ENCODE measurements at places on chromosomes 6 and 20. TPM values are rescaled to one million over a fixed set of nuclear protein-coding genes. Genes with fewer than 3 reads are reported as not detected.
A peak's percentile ranks its signal among the peaks of the same experiment; 100 is the strongest.

TAP1 gene
- 65.5 TPM for total RNA-seq

DNA sequence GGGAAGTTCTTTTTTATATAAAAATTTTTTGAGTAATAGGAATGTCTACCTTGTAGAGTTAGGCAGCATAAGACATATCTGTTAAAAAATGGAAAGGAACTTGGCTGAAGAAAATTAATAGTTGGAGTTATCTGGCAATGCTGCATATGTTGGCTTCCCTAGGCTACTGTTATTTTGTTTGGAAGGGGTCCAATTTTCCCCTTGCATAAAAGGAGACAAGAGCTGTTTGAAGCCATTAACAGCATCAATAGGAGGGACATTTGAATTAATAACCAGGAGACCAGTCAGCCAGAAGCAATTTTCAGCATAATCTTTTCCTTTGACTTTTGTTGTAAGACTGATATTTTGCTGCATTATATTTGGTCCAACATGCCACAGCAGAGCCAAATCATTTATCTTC, 80.9 kb upstream of the TAB2 start:
- peak; percentile 25 for DNase-seq

TMEM200A gene
- total RNA-seq, result not detected

DNA sequence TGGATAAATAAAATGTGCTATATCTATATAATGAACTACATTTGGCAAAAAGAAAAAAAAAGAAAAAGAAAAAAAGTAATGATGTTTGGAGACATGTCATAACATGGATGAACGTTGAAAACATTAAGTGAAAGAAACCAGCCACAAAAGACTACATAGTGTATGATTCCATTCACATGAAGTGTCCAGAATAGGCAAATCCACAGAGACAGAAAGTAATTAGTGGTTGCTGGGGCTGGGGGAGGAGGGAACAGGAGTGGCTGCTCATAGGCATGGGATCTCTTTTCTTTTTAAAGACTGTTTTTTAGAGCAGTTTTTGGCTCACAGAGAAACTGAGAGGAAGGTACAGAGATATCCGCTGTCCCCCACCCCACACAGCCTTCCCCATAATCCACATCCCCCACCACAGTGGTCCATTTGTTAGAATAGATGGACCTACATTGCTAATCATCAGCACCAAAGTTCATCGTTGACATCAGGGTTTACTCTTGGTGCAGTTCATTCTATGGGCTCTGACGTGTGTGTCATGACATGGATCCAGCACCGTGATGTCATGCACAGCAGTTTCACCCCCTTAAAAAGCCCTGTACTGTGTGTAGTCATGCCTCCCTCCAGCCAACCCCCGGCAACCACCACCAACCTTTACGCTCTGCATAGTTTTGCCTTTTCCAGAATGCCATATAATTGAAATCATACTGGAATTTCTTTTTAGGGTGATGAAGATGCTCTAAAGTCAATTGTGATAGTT, 240.9 kb upstream of the RREB1 start:
- no peak for DNase-seq

GRCh38 chr20:38126932-38127621, 38.0 kb downstream of the TGM2 start:
- DNase-seq, result peak; percentile 99

CYB5R4 gene
- total RNA-seq, result 22.6 TPM

EYA2 gene
- not detected for total RNA-seq

DNA sequence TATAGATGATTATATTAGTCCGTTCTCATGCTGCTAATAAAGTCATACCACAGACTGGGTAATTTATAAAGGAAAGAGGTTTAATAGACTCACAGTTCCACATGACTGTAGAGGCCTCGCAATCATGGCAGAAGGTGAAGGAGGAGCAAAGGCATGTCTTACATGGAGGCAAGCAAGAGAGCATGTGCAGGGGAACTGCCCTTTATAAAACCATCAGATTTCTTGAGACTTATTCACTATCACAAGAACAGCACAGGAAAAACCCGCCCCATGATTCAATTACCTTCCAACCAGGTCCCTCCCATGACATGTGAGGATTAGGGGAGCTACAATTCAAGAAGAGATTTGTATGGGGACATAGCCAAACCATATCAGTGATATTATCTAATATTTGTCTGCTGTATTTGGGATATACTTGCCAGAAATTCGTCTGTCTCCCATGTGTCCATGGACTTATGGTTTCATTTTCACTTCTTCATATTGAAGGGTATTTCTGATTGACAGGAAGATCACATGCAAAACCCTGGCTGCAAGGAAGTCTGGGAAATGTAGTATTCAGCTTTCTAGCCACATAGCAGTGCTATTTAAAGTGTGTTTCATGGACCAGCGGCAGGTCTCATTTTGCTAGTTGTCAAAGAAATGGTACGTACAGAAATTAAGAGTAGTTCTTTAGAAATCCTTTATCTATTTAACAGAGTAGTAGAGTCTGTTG, 50.5 kb upstream of the PAK5 start:
- peak; percentile 26 for DNase-seq

DNA sequence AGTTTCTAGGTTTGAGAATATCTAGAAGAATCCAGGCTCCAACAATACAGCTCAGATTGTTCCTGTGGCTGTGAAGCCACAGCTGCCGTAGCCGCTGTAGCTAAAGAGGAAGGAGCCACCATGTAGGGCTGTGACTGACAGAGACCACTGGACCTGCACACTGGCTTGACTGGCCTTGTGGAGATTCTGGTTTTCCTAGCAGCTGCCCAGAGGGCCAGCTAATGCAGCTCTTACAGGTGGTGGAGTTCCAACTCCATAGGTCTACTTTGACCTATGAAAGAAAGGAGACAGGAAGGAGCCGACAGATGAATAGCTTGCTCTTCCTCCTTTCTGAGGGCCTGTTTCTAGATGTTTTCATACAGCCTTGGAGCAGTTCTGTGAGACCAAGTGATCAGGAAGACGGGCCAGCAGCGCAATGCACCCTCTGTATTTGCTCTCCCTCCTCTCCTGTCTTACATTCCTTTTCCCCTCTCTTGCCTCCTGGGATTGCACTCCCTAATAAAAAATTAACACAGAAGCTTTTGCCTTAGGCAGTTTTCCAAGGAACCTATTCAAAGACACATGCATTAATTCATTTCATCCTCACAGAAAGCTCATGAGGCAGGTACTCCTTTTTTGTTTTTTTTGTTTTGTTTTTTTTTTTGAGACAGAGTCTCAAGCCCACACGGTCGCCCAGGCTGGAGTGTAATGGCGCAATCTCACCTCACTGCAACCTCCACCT, 51.8 kb upstream of the MYB start:
- DNase-seq, result no peak

DNA sequence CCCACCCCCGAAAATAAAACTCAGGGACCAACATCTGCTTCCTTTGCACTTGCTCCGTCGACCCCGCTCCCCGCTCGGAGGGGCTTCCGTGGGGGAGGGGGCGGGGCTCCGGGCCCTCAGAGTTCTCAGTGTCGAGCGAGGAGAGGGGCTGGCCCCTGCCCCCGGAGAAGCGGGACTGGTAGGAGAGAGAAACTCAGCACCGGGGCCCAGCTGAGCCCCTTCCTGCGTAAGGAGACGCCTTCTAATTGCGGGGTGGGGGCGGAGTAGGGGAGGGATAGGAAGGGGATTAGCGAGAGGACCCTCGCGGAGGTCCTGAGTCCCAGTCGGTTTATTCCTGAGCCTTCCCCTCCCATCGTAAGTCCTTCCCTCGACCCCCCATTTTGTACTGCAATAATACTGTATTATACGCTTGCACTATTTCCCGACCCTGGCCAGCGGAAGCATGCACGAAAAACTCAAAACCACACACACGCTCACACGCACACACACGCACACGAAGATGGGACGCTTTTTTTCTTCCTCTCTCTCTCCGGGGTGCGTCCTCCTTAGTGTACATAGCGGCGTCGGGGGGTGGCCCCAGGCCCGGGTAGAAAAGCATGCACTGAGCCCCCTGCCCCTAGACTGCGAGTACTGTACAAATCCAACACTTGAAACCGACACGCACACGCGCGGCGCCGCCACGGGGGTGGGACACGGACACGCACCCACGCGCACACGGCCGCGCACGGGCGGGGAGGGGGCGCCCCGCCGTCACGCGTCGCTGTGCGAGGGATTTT, 22.1 kb upstream of the SLC22A7 start:
- DNase-seq, result no peak
